CD14-positive monocyte (primary cell): ENCODE measurements at places on chromosomes 5 and 9.

DNA sequence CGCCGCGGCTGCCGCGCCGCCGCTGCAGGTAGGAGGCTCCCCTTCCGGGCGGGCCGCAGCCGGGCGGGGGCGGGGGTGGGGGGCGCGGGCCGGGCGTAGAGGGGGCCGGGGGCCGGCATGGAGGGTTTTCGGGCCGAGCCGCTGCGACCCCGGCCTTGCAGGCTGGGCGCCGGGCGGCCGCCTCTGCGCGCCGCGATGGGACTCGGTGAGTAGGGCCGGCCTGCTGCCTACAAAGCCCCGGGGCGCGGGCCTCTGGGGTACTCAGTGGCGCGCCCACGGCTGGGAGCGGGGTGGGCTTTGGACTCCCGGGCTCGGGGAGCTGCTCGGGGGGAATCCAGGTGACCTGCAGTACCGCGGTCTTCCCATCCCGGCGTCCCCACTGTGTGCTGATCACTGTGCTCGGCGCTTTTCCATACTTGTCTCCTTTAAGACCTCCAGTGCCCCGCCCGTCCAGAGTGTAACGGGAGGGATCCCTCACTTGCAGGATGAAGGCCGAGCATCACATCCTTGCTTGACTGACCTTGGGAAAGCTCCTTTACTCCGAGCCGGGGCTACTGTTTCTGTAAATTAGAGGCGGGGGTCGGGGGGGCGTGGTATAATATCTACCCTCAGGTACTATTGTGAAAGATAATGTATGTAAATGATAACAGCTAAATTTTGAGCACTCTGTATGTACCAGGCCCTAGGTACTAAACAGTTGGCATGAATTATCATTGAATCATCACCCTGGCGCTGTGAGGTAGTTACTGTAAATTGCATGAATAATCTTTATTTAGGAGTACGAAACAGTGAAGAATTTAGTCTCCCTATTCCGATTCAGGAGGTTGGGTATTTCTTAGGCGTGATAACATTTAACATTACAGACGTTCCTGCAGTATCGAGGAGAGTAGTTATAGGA lies 672 bp downstream of the MSANTD3 start:
- DNase-seq = peak; percentile 7

GRCh38 chr5:93622240-93622885 lies 39.3 kb downstream of the NR2F1 start:
- peak; percentile 53 for DNase-seq

- no peak for DNase-seq
Observed at GRCh38 chr9:74949859-74950855, 2.6 kb downstream of the C9orf40 start.

GRCh38 chr9:96495341-96495740 lies 45.4 kb downstream of the HABP4 start:
- no peak for DNase-seq

GRCh38 chr5:94711785-94712184 lies 93.3 kb downstream of the SLF1 start:
- DNase-seq = no peak
